Epithelial cell of alveolus of lung (primary cell): ENCODE measurements at places on chromosomes 5 and 9. TPM values are rescaled to one million over a fixed set of nuclear protein-coding genes. Genes with fewer than 3 reads are reported as not detected.

The FBP1 gene
- total RNA-seq = not detected in 2 replicates

The PCDHGA5 gene
- 0.13 and 1.3 TPM in 2 replicates for total RNA-seq

The ANGPTL2 gene
- total RNA-seq = 10.1 and 50.2 TPM in 2 replicates

The BBLN gene
- total RNA-seq = 265 and 358 TPM in 2 replicates

The CDH6 gene
- 3.4 and 12.3 TPM in 2 replicates for total RNA-seq

The NTNG2 gene
- total RNA-seq = 0.91 and 1.3 TPM in 2 replicates

The TLR4 gene
- 0.64 and 1.4 TPM in 2 replicates for total RNA-seq

The KIF20A gene
- 35.4 and 44.1 TPM in 2 replicates for total RNA-seq

The TMOD1 gene
- total RNA-seq = 0.26 and 1.5 TPM in 2 replicates

The CNTNAP3B gene
- 5.3 and 9.2 TPM in 2 replicates for total RNA-seq

The TESK1 gene
- 11.9 and 13.4 TPM in 2 replicates for total RNA-seq

The ADAMTSL1 gene
- total RNA-seq = 1.0 and 17.2 TPM in 2 replicates

The TRIP13 gene
- 6.1 and 28.8 TPM in 2 replicates for total RNA-seq

The TRIM52 gene
- total RNA-seq = 4.4 and 18.8 TPM in 2 replicates

The PCDHGA2 gene
- total RNA-seq = 0.39 and 3.8 TPM in 2 replicates

The TMC1 gene
- not detected in 2 replicates for total RNA-seq

The LCNL1 gene
- total RNA-seq = 1.9 TPM in 1 of 2 replicates, not detected in the other

The C5orf34 gene
- total RNA-seq = 3.6 and 8.2 TPM in 2 replicates

The IL13 gene
- total RNA-seq = not detected in 2 replicates

The PSAT1 gene
- 77.1 and 191 TPM in 2 replicates for total RNA-seq

The RORB gene
- 0.13 and 3.1 TPM in 2 replicates for total RNA-seq

The ABHD17B gene
- 16.4 and 60.2 TPM in 2 replicates for total RNA-seq

The AK8 gene
- total RNA-seq = 0.13 and 0.88 TPM in 2 replicates

The KIF27 gene
- 1.0 and 2.5 TPM in 2 replicates for total RNA-seq

The NUTM2G gene
- total RNA-seq = not detected in 2 replicates

The CDX1 gene
- 0.78 TPM in 1 of 2 replicates, not detected in the other for total RNA-seq

The OR13C2 gene
- total RNA-seq = not detected in 2 replicates

The RNF224 gene
- total RNA-seq = not detected in 2 replicates

The KLF4 gene
- 9.2 and 10.0 TPM in 2 replicates for total RNA-seq
